A549 treated with RU486 at 1 μM for 4 hours (cell line): ENCODE measurements at places on chromosomes 11 and 22. TPM values are rescaled to one million over a fixed set of nuclear protein-coding genes. Genes with fewer than 3 reads are reported as not detected.

The FAM111B gene
- 3.6 to 9.5 TPM (median 7.7 TPM) in 5 replicates for total RNA-seq

The ANO5 gene
- 0.89 to 1.8 TPM (median 1.7 TPM) in 5 replicates for total RNA-seq

The NLRP6 gene
- 0.08 TPM in 1 of 5 replicates, not detected in the others for total RNA-seq

The KRTAP5-11 gene
- not detected in 5 replicates for total RNA-seq

The PNPLA5 gene
- total RNA-seq: 0.07 TPM in 1 of 5 replicates, not detected in the others

The TTC28 gene
- total RNA-seq: 1.5 to 4.0 TPM (median 2.7 TPM) in 5 replicates

The DGKZ gene
- total RNA-seq: 33.1 to 55.1 TPM (median 44.8 TPM) in 5 replicates

The OR51B2 gene
- total RNA-seq: not detected in 5 replicates

The SERPING1 gene
- 0.27 to 1.7 TPM (median 0.38 TPM) in 5 replicates for total RNA-seq

The TEX54 gene
- total RNA-seq: not detected in 5 replicates

The SMCO4 gene
- 11.8 to 20.2 TPM (median 17.4 TPM) in 5 replicates for total RNA-seq

The RPLP2 gene
- 1,693 to 2,940 TPM (median 2,495 TPM) in 5 replicates for total RNA-seq

The SULT4A1 gene
- total RNA-seq: not detected in 5 replicates

The ISX gene
- not detected in 5 replicates for total RNA-seq

The PKNOX2 gene
- total RNA-seq: not detected in 5 replicates

The GGTLC3 gene
- total RNA-seq: not detected in 5 replicates

The OR52I1 gene
- total RNA-seq: not detected in 5 replicates

The MS4A12 gene
- not detected in 5 replicates for total RNA-seq

The ANKK1 gene
- total RNA-seq: 0.03 to 0.07 TPM in 2 of 5 replicates, not detected in the others

The OR2AT4 gene
- not detected in 5 replicates for total RNA-seq
